Left ventricle myocardium inferior (tissue), 1 donor: ENCODE measurements at places on chromosomes 2 and 18.

DNA sequence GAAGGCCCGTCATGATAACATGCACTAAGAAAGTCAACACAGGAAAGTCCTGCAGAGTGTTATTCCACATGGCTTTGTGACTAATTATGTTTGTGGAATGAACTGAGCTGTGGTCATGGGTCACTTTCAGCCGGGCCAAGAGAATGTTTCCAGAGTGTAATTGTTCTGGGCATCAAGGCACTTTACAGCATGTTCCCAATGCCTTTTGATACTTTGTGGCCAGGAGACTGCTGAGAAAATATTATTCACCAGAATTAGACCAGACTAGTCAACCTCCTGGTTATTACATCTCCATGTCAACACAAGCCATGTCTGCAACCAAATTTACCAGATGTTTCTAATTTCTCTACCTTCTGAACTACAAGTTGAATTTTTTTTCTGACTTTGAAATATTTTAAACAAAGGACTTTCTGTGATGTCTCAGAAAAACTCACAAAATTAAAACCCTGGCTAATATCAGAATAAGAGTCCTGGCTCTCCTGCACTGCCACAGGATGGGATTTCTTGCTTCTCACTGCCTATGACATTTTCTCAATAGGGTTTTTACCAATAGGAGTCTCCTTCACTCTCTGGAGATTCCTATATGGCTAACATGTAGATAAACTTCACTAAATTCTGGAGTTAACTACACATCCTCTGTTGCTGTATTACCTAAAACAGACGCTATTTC is 90.6 kb upstream of the WDR75 start:
- DNase-seq, result no peak

GRCh38 chr18:34223164-34223892 is 1.4 kb downstream of the NOL4 start:
- DNase-seq, result no peak

DNA sequence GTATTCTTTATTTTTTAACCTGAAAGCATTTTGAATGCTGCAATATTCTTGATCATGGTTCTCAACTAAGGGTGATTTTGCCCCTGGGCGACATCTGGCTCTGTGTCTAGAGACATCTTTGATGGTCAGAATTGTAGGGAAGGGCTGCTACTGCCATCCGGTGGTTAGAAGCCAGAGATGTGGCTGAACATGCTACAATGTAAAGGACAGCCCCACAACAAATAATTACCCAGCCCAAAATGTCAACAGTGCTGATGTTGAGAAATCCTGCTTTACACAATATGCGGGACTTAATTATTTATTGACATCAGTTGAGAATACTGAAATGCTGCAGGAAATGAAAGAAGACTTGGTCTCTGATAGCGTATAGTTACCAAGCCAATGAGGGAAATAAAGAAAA is 37.5 kb upstream of the SERPINB2 start:
- no peak for DNase-seq

GRCh38 chr18:73647391-73647790 is 500.2 kb downstream of the FBXO15 start:
- DNase-seq, result no peak

GRCh38 chr2:145551686-145552085 is 1031.8 kb upstream of the ZEB2 start:
- no peak for DNase-seq

- DNase-seq, result no peak
Observed at GRCh38 chr18:13563390-13563805, 163.0 kb downstream of the FAM210A start.

- no peak for DNase-seq
Observed at GRCh38 chr2:183248866-183249567, 124.8 kb downstream of the NUP35 start.

DNA sequence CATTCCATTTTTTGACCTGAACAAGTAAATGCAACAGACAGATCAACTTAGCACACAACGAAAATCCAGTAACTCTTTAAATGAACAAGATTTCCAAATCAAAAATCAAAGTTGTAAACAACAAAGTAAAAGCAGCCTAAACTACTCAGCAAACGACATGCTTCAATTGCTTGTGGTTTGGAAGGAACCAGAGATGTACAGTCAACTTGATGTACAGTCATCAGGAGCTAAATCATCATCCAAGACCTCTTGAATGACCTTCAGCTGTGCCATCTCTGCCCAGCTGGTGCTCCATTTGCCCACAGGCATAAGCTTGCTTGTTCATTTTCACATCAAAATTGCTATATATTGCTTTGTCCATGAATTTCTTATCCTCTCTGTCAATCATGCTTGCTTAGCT is 109.8 kb downstream of the UPP2 start:
- DNase-seq, result no peak

DNA sequence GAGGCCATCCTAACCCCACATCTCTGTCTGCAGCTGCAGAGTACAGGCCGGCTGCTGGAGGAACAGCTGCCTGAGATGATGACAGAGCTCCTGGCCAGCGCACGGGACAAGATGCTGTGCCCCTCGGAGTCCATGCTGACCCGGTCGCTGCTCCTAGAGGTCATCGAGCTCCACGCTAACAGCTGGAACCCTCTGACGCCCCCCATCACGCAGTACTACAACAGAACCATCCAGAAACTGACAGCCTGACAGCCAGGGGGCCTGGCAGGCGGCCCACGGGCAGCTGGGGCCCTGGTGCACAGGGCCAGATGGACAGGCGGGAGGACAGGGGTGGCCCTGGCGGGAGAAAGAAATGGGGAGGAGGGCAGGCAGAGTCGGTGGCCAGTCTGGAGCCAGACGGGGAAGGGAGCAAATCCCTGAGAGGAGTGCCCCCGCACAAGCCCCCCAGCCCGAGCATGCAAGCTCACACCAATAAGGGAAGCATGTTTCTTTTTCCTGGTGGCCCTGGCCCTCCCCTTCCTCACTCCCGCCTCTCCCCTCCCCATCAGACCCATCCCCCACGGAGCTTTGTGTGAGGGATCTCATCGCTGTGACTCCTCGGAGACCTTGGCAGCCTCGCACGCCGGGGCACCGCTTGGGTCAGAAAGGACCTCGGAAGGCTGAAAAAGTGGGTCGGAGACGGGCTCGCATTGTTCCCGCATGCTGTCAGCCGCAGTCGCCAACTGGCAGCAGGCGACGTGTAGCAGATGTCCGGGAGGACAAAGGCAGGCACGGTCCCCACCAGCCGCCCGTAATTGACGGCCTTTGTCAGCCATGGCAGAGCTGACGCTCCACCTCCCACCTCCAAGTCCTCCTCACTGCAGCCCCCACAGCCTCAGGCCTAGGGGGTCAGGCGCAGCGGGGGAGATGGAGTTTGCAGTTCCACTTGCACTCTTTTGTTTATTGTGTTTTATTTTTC is 91.2 kb downstream of the SMAD7 start:
- no peak for DNase-seq

DNA sequence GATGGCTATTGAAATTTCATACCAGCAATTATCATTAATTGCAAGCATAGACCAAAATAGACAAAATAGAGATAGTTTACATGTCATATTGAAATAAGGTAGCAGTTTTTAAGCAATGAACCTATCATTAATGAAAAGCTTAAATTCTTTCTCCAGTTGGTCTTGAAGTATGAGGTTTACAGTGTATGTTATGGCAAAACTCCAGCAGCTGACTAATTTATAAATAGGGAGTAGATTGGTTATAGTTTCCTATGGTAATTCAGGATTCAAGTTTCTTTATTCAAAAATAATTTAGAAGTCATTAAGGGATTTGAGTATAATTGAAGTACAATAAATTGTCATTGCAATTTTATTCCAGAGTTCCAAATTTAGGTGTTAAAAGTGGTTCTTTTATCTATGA is 69.6 kb upstream of the COL5A2 start:
- DNase-seq, result no peak

- no peak for DNase-seq
Observed at GRCh38 chr18:49073437-49073836, 122.7 kb upstream of the SMAD7 start.

GRCh38 chr18:1019191-1019590 is 114.5 kb downstream of the ADCYAP1 start:
- DNase-seq, result no peak

GRCh38 chr2:71511776-71512175 is 58.4 kb downstream of the DYSF start:
- no peak for DNase-seq

DNA sequence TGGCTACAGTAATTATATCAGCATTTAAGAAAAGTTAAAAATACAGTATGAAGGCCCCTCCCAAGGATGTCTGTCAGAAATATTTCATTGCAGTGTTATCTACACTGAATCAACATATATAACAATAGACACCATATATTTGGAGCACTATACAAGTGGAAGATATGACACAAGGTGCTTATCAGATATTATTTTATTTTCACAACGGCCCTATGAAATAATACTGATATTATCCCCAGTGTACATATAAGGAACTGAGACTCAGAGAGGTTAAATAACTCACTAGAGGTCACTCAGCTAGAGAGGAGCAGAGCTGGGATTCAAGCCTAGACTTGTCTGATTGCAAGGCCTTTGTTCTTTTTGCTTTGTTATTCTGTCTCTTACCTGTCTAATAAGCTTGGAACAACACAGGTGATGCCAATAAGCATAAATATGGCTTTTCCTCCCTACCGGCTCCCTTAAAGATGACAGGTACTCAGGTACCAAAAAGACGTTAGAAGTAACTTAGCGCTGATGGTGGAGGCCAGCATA is 4.7 kb upstream of the SLC40A1 start:
- DNase-seq, result no peak

- DNase-seq, result no peak
Observed at GRCh38 chr18:59743566-59743965, 46.3 kb upstream of the CCBE1 start.

- no peak for DNase-seq
Observed at GRCh38 chr2:200619279-200619678, 33.5 kb downstream of the AOX1 start.

GRCh38 chr18:57544936-57545660 is 41.4 kb downstream of the FECH start:
- no peak for DNase-seq

DNA sequence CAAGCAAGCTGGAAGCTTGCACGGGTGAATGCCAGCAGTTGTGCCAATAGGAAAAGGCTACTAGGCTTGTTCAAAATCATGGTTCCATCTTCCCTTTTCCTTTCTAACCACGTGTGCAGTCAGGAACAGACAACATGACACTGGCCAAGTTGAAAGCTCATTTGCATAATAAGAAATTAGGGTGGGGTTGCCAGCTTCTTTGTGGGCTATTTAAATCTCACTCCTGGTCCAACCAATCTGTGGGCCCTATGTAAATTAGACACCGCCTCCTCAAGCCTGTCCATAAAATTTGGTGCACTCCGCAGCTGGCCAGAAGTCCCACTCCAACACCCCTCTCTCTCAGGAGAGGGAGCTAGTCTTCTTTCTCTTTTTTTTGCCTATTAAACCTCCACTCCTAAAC is 1948.4 kb upstream of the PIK3C3 start:
- no peak for DNase-seq

DNA sequence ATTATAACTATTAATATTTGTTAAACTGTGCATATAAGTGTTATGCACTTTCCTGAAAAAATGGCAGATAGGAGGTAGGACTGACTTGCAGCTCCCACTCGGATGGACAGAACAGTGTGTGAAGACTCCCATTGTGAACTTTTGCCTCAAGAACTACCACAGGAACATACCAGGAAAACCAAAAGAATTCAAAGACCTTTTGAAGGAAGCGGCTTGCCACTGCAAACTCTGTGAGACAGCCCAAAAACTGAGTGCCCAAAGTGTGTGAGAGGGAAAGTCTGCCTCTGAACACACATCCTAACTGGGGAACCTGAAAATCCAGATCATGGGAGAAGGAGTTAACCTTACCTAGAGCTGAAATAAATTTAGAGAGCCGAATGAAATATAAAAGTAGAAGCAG is 171.0 kb downstream of the ZBTB7C start:
- no peak for DNase-seq

GRCh38 chr2:86703704-86704361 is 16.3 kb upstream of the RMND5A start:
- DNase-seq, result peak; percentile 39

DNA sequence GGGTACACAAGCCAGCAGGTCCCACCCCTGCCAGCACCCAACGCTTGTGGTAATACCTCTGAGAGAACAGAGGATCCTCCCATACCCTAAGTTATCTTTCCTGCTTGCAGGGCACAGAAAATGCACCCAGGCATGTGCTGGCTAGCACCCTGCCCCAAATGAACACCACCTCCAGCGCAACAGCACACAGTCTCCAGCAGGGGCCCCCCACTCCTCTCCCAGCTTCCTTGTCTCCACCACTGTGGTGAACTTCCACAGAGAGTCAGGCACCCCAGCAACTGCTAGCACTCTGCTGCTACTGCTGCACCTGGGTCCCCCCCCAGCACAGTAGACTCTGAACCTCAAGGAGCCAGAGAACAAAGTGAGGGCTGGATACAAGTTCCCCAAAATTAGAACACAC is 216.8 kb upstream of the CNTNAP5 start:
- no peak for DNase-seq

DNA sequence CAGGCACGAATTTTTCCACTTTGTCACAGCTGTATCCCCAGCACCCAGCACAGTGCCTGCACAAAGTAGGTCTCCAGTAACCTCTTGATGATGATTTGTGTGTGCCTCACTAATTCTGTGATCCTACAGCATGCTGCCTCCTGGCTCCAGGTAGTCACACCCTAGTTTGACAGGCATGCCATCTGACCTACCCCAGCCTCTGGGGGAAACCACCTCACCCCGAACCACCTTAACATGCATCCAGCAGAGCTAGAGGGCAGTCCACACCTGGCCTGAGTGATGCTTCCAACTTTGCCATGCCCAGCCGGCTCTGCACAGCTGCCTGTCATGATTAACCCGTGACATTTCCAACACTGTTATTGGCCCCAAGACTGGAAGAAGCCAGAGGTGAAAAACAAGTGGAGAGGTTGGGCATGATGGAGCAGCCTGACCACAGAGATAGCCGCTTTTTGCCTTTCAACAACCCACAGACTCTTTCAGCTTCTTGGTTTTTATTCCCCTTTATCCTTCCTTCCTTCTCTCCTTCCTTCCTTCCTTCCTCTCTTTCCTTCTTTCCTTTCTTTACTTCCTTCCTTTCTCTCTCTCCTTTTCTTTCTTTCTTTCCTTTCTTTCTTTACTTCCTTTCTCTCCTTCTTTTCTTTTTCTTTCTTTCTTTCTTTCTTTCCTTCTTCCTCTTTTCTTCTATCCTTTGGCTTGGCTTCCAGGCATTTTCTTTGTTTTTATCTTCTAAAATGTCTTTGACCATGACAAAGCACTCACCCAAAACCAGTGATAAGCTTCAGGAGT is 294.4 kb upstream of the SIX2 start:
- no peak for DNase-seq

- no peak for DNase-seq
Observed at GRCh38 chr2:20673686-20674308, 6.9 kb downstream of the GDF7 start.

DNA sequence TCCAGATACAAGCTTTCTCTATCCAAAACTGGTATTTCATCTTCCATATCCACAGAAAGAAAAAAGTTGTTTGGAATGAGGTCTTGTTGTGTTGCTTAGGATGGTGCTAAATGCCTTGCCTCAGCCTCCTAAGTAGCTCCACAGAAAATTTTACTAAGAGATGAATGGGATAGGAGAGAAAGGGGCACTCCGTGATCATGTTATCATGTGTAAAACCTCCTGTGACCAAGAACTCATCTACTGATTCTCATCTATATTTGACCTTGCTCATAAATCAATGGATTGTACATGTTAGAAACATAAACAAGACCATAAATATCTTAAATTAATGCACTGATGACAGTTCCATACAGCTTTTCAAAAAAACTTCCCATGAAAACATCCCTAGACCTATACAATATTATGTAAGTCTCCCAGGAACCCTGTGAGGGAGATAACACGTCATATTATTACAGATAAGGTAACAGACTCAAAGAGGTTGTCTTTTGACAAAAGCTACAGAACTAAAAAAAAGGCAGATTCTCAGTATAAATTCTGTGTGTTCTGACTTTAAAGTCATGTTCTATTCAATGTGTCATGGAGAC is 29.3 kb upstream of the KYNU start:
- no peak for DNase-seq
